Brain (organoid and tissue), 16 donors: ENCODE measurements at places on chromosomes 7 and 10.

DNA sequence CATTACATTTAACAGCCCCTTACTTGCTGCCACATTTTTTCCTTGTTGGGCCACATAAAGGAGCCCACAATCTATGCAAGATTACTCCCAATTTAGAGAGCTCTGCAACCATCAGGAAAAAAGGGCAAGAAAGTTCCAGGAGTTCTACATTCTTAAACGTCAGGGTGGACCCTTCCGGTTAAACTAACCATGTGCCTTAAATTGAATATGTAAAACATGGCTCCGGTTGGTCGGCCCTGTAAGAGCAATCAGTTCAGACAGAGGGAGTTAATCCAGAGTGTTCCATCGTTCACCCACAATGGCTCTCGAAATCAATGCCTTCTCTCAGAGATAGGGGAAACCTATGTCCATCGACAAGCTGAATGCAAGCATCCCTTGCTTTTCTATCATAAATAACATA lies 253.7 kb upstream of the PFKP start:
- no peak for DNase-seq

GRCh38 chr10:104711302-104711721 lies 70.2 kb downstream of the SORCS3 start:
- no peak for DNase-seq

DNA sequence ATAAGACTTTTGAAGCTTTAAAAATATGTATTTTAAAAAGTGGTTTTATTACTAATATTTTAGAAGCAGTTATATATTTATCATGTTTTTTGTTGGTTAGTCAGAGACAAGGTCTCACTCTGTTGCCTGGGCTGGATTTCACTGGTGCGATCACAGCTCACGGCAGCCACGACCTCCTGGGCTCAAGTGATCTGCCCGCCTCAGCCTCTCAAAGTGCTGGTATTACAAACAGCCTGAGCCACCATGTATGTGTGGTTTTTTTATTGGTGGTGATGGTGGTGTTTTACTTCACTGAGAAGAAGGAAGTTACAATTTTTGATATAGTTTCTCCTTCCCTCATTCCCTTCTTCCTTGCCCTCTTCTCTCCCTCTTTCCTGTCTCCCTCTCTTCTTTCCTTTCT lies 13.4 kb downstream of the NHLRC2 start:
- DNase-seq, result no peak

DNA sequence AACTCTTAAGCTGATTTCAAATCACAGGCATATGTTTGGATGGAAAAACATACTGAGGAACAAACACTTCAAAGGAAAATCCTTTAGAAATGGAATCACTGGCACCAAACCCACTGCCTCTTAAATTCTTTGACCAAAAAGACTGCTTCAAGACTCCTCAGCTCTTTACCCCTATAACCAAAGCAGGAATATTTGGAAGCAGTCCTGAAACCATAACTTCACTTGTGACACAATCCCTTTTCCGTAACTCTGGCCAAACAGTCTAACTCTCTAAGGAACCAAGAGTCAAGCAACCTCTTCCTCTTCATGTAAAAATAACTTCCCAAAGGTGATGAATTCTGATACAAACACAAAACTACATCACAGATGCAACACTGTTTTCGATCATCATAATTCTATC lies 104.3 kb downstream of the MTERF1 start:
- DNase-seq, result peak; percentile 61

- DNase-seq, result no peak
Observed at GRCh38 chr10:130016095-130016494, 52.0 kb upstream of the EBF3 start.

- no peak for DNase-seq
Observed at GRCh38 chr7:29284696-29285443, 90.3 kb downstream of the CHN2 start.

GRCh38 chr10:97188261-97188711 lies 2.5 kb upstream of the SLIT1 start:
- peak; percentile 72 for DNase-seq
